Inflammatory macrophage treated with lipopolysaccharide for 4 hours (primary cell): ENCODE measurements at places on chromosomes 1 and 21.

DNA sequence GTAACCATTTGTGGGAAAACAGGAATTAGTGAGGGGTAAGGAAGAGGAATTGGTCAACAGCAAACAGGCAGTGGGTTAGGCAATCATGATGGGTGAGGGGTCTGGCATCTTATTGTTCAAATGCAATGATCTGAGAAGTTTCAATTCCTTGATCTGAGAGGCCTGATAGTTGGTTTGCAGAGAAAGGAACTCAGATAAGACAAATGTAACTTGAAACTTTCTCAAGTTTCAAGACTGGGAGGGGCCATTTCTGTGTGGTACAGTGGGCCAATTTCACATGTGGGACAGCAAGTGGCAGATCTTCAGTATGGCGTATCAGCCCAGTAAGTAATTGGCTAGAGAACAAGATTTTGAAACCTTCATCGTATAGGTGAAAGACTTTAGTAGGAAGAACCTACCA is 102.5 kb downstream of the XPR1 start:
- no peak for DNase-seq

DNA sequence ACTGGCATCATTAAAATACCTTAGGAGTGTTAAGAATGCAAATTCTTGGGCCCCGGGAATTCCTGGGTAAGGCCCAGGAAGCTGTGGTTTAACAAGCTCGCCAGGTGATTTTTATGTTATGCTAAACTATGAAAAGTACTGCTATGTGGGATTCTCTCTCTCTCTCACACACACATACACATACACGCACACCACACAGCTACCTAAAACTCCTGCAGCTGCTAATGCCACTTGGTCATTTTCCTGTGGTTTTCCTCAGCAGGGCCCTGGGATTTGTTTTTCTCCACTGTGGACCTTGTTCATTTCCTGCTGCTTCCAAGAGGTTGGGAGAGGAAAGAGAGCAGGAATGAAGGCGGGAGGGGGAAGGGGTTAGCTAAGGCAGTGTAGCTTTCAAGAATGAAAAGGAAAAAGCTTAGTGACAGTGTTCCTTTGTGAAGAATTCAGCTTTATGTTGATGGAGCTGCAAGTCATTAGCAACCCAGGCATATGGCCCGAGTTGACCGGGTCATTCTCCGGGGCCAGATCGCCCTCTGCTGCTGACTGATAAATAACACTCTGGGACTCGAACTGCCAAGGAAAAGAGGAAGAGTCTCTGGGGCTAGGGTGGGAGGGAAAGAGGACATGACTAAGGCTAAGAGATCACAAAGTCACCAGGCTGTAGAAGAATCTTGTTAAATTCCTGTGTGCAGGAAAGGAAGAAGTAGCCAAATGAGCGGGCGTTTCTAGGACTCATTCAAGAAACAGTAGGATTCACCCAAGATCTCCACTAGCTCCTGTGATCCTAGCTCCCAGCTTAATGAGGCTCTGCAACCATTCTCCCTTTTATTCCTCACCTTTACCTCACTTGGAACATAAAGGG is 30.5 kb upstream of the LRIG2 start:
- DNase-seq, result peak; percentile 93

- no peak for DNase-seq
These were observed 49.2 kb upstream of the GJA8 start for GRCh38 chr1:147853391-147853790.

DNA sequence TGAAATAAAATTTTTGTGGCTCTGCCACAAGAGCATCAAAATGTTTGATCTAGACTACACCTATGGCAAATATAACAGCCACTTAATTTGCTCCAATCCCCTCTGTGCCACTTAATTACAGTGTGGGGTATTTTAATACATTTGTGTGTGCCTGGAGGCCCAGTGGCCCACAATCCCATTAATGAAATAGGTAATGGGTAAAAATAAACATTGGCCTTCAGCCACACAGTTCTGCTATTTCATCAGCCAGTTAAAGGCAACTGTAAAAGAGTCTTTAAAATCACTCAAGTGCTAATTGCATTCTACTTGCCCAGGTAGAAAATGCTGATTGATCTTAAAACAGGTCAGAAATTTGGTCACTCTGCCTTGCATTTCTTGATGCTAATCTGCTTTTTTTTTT is 151.6 kb upstream of the UBE2U start:
- no peak for DNase-seq

- no peak for DNase-seq
These were observed 22.8 kb downstream of the SLC9C2 start for GRCh38 chr1:173580071-173580470.

- DNase-seq, result no peak
These were observed 91.1 kb downstream of the SMYD2 start for GRCh38 chr1:214372092-214372491.

DNA sequence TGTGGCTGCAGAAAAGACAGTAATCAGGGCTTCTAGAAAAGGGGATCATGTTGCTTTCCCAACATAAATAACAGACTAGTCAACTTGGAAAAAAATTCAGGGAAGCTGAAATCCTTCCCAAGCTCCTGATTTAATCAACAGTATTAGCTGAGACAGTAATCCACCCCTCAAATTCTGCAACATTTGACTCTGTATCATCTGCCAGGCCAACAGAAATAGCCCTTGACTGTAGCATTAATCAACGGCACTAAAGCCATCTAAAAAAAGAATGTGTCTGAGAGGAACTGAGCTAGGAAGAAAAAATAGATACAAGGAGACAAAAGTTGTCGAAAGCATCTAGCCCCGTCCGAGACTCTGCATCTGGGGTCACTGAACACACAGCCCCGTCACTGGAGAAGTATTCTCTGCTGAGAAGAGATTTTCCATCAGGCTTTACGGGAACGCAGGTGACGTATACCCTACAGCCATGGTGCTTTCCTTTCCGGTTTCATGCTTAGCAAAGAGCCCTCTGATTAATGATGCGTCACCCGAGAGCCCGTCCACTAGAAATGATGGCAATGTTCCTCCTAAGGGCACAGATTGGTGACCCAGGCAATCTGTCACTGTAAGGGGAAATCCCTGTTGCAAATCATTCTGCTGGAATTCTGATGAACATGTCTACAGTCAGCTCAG is 42.1 kb upstream of the TP53BP2 start:
- DNase-seq, result peak; percentile 43

DNA sequence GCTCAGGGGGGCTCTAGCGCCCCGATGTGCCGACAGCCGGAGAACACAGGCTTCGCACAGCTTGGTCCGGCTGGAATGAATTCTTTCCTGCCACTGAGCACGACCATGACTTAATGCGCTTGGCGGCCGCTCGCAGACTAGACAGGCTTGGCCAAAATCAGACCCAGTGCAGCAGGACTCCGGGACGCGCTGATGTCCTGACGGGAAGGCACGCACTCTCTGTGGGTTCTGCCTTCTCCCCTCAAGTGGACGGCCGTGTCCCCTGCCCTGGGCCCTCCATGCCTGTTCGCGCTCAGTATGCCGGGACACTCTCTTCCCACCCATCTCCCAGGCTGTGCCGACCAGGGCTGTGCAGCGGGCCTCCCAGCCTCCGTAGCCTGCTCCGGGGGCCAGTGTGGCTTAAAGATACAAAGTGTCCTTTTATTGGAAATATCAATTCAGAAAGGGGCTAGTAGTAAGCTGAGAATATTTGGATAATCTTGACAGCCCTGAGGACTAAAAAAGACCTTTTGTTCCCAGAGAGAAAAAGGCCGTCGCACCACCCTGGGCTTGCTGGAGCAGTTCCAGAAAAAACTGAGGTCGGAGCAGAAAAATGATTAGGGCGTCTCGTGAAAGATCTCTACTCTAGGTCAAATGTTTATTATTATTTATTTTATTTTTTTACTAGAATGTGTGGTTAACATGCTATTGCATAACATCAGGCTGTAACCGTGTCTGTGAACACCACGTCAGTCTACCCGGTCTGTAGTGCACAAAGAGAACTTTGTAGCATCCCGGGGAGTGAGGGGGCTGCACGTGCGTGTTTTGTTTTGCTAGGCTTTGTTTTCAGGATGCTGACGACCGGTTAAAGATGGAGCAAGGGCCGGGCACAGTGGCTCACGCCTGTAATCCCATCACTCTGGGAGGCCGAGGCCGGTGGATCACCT is 88.1 kb upstream of the ARHGEF16 start:
- DNase-seq, result no peak

- no peak for DNase-seq
These were observed 30.1 kb upstream of the PLEKHG5 start for GRCh38 chr1:6521536-6521935.

- no peak for DNase-seq
These were observed 45.1 kb downstream of the TRIM11 start for GRCh38 chr1:228361314-228362140.

GRCh38 chr1:214808845-214809460 is 206.0 kb downstream of the CENPF start:
- no peak for DNase-seq

- no peak for DNase-seq
These were observed 17.4 kb downstream of the KCNA3 start for GRCh38 chr1:110657351-110657750.

GRCh38 chr1:48678710-48679505 is 97.8 kb downstream of the BEND5 start:
- DNase-seq, result no peak

DNA sequence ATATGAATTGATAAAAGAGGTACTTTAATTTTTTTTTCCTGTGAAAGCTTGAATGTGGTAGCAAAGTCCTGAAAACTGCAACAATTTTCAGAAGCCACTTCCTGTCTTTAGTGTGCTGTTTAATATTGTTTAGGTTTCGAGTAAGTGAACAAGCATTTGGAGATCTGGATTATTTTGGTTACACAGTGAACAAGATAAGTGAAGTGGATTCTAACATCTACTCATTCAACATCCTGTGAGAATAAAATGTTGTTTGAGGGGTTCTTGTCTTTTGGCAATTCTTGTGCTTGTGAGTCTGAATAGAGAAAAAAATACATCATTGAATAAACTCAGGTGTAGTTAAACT is 35.2 kb upstream of the PLA2G4A start:
- no peak for DNase-seq

DNA sequence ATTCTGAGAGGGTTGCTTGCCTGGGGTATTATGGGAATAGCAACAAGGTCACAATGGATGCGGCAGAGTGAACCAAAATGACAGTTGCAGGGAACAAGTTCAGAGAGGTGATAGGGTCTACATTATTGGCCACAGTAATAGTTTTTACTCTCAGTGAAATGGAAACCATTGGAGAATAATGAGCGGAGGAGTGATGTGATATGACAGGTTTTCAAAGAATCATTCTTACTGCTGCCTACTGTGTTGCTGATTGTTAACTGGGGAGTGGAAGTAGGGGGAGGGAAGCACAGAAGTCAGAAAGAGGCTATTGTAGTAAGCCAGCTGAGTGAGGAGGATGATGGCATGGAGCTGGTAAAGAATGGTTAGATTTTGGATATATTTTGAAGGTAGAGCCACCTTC is 195.2 kb upstream of the HOOK1 start:
- DNase-seq, result no peak

DNA sequence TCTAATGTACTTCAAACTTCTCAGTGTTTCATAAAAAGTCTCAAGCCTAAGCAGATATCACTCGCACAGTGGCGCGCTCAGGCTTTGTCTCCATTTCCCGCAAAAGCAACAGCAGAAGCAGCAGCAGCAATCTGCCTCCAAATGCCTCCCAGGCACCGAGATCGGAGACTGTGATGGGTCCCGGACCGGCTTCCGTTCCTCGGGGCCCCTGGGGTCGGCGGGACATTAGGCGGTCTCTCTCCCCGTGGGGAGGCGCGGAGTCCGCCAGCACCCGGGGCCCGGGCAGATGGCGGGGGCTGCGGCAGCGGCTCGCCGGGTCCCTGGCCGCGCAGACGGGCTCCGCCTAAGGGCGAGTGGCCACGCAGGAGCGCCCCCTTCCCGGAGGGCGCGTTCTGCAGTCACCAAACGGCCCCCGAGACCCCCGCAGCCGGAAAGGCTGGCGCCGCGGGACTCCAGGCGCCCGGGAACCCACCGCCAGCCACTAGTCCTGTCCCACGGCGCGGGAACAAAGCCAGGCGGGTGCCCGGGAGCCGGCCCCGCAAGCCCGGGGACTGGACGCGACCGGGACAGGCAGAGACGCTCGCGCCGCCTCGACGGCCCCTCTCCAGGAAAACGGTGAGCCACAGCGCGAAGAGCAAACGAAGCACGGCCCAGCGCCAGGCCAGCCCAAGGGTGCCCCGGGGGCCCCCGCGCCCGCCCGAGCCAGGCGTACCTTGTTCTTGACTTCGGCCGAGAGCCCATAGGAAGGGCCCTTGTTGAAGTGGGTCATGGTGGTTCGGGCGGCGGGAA is 590 bp downstream of the CNN3 start:
- DNase-seq, result no peak

- DNase-seq, result no peak
These were observed 5.5 kb downstream of the PTGFRN start for GRCh38 chr1:116915086-116915661.

- DNase-seq, result no peak
These were observed 57.7 kb downstream of the SELENOF start for GRCh38 chr1:86856196-86856595.

- no peak for DNase-seq
These were observed 63.3 kb upstream of the ARHGAP29 start for GRCh38 chr1:94300731-94301130.

- no peak for DNase-seq
These were observed 45.6 kb upstream of the HFM1 start for GRCh38 chr1:91450260-91450659.

DNA sequence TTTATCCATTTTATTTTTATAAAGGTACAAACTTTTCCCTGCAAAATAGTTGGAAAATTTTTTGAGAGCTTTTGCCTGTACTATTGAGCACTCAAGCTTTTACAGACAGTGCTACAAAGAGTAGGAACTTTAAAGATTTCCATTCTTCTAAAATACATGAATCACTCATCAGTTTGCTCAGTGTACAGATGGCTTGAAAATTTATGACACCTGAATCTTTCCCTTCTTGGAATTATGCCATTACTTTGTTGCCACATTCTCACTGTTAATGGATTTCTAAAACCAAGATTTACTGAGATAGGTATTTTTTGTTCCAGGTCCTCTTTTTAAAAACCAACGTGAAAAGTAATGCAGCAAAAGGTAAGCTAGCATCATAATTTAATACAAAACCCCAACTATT is 76.0 kb downstream of the GPATCH2 start:
- DNase-seq, result no peak

DNA sequence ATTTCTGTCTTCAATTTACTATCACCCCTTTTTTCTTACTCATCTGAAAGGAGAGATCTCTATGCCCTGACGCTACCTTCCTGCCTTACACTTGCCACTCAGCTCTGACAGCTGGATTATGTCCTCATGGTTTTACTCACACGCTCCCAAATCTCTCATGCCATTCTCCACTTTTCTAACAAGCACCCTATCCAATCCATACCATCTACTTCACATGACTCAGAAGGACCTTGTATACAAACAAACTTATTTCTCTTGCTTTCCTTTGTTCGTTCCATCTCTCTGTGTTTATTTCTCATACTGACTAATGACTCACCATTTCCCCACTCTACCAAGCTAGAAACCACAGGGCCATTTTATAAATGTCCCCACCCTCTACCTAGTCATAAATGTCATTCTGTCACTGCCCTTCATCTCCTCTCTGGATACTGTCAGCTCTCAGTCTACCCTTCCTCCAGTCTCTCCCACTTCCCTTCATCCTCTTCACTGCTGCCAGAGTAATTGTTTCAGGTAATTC is 87.3 kb downstream of the USP24 start:
- peak; percentile 52 for DNase-seq

GRCh38 chr1:55506740-55507577 is 291.8 kb upstream of the USP24 start:
- DNase-seq, result no peak

GRCh38 chr21:45854690-45855247 is 126.8 kb upstream of the COL6A1 start:
- no peak for DNase-seq
